LoVo (cell line): ENCODE measurements at places on chromosomes 7 and 10.

DNA sequence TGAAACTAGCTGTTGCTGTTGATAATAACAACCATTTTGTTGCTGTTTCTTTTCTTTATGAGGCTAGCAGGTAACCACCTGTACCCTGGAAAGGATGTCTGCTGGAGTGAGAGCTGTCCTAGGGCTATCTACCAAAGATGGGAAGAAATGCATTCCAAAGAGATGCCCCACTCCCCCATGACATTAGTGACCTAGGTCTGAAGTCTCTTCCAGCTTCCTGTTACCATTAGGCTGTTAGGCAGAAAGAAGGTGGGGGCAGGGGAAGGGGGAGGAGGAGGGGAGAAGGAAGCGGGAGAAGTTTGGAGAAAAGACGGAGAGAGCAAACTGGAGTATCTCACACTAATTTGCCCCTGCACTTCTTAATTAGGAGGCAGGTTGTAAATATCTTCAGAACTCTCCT, 118.5 kb downstream of the ABLIM1 start:
- DNase-seq = no peak

DNA sequence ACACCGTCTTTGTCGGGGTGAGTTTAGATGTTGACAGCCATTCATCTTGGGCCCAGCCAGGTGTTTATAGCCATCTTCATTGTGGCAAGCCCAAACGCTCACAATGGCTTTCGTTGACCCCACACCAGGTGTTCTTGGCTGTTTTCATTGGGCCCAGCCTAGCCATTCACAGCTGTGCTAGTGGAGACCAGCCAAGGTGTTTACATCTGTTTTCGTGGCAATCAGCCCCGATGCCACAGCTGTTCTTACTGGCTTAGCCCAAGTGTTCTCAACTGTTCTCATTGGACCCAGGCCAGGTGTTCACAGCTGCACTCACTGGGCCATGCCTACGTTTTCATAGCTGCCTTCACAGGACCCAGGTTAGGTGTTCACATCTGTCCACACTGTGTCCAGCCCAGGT, 7.7 kb downstream of the FRG2B start:
- no peak for DNase-seq

DNA sequence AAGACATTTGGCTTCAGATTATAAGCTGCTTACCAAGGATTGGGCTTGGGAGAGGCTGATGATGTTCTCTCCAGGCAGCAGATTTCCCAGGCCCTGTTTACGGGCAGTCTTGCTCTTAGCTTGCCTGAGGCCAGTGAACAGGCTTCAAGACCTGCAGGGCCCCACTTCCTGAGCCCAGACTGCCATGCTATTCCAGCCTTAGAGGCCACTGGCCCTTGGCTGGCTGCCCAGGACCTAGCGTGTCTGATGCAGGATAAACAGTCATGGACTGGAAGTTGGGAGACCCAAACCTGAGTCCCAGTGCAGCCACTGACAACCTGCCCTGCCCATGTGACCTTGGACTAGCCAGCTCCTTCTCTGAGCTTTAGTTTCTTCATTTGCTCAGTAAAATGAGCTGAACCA, 2.9 kb downstream of the PRXL2A start:
- DNase-seq = no peak

DNA sequence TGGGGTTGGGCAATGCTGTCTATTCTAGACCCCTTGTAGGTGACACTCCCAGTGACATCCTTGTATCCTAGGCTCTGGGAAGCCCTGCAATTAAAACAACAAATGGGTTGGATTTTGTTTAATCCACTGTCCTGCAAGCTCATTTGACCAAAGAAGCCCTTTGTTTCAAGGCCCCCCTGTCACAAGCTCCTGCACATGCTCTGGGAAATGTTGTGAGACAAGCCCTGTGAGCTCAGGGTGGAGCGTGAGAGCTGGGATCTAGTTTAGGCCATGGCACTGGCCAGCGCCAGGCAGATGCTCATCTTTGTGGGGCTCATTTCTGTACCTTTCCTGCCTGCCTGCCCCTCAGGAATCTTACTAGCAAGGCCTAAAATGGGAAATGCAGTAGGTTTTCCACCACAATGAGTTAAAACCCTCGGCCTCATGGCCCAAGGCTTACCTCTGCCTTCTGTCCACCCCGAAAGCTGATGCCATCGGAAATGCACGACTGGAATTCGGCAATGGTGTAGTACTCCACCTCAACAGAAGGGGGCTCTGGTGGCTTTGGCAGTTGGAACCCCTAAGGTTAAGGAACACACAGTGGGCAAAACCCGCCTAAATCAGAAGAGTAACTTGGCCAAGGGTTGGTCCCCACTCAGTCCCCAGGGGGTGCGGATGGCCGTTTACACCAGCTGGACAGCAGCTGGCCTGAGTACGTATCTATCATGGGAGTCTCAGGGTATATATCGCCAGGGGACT, 112.0 kb downstream of the NEURL1 start:
- no peak for DNase-seq

- DNase-seq = no peak
Observed at GRCh38 chr7:150340024-150340749, 1.2 kb downstream of the RARRES2 start.

GRCh38 chr10:35921866-35922350, 279.8 kb upstream of the FZD8 start:
- no peak for DNase-seq

GRCh38 chr7:8175929-8176369, 86.0 kb downstream of the ICA1 start:
- no peak for DNase-seq

- no peak for DNase-seq
Observed at GRCh38 chr10:133354672-133355240, 3.1 kb downstream of the FUOM start.

DNA sequence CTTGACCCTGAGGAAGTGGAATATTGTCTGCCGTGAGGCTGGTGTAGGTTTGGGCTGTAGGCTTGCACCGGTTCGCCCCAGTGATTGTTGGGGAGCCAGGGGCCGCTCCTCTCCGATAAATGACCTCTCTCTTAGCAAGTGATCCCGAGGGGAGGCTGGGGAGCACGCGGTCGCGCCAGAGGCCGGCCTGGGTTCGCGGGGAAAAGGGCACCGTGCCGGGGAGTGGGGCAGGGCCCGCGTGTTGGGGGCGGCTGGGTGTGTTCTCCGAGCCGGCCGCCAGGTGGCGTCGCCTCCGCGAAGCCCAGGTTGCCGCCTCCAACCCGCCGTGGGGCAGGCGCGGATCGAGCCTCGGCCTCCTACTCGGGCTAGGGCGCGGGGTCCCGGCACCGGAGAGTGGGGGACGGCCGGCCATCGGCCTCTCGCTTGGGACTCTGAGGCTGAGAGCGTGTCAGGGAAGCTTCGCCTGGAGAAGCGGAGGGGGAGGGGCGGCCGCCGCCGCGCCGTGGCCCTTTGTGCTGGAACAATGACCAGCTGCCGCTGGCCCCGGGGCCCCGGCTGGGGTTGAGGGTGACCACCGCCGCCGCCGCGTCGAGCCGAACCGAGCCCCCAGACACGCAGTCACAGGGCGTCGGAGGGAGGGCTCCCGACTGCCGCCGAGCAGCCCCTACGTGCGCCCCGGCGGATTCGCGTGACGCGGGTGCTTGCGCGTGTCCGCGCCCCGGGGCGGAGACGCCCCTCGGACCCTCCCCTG, 442 bp upstream of the LZTS2 start:
- peak; percentile 75 for DNase-seq

DNA sequence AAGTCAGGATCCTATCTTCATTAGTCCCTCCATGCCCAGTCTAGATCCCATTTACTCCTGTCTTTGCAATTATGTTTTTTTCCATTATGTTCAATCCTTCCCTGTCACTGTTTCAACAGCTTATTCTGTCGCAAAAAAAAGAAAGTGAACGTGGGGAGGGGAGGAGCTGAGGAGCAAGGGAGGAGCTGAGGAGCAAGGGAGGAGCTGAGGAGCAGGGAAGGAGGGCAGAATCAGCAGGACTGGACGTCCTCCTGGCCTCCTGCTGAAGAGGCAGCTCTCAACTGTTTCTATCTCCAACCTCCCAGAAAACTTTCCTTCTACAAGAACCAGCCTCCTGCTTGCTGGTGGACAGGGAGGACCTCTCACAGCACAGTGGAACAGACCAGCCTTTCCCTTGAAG, 26.0 kb downstream of the LARP4B start:
- no peak for DNase-seq

- DNase-seq = no peak
Observed at GRCh38 chr10:129884398-129885078, 79.5 kb downstream of the EBF3 start.

- DNase-seq = no peak
Observed at GRCh38 chr10:71842856-71843686, 8.0 kb downstream of the PSAP start.

DNA sequence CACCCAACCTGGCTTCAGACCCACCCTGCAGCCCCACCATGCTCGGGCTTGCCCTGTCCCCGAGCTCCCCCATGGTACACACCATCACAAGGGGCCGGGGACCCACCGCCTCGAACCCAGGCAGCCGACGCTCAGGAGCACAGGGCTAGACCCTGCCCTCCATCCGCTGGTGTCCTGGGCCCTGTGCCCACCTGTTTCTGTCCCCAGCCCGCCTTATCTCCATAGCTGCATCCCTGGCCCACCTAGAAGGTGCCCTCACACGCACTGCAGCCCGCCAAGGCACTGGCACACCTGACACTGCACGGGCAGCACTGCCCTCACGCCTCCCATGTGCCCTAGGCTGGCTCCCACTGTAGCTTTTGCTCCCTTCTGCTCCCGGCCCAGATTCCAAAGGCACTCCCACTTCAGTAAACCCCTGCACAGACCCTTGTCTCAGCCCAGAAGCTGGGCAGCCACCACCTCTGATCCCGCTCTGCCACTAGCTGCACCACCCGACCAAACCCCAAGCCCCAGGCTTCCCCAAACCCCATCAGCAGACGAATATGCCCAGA, 17.1 kb downstream of the YKT6 start:
- no peak for DNase-seq
